Cerebellar nuclear complex (tissue), 1 donor: ENCODE measurements at places on chromosomes 3 and 15.

- DNase-seq: no peak
Observed at GRCh38 chr15:25088261-25088790, 133.5 kb downstream of the SNRPN start.

DNA sequence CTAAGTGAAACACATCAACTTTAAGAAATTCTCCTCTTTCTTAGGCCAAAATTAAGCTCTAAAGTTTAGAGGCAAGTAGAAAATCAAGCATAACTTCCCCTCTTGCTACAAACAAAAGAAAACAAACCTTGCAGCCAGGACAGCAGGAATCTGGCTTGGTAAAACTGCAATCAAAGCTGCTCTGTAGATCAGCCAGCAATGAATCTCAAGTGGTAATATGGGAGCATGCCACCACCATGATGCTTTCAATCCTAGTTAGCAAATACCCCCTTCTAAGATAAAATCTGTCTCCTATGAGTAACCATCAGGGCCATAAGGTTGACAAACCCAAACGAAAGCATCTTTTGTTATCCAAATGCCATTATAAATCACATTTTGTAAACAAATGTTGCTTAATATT, 208.3 kb upstream of the PLSCR5 start:
- no peak for DNase-seq

- no peak for DNase-seq
Observed at GRCh38 chr3:72177075-72178050, 392.4 kb upstream of the PROK2 start.

DNA sequence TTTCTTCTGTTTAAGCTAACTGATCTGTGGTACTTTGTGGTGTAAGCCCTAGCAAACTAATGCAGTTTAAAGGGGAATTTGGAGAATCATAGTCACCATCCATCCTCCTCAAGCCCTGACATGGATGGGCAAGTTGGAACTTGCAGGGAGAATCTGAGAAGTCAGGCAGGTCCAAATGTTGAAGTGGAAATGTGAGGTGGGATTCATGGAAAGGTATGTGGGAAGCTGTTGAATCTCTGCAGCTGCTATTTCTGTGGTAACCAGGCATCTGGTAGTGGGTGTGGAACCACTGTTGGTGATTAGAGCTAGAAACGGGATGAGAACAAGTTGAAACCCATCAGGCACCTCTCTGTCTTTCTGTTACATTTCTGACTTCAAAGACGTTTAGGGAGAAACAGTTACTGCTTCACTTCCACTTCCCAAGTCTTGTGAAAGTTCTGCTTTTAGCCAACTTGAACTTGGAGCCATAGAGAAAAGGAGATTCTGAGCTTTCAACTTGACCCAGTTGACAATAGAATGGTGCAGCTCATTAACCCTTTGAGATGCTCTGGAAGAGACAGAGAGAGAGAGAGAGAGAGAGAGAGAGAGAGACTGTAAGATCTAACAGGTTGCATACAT, 38.1 kb upstream of the NMNAT3 start:
- DNase-seq: no peak

DNA sequence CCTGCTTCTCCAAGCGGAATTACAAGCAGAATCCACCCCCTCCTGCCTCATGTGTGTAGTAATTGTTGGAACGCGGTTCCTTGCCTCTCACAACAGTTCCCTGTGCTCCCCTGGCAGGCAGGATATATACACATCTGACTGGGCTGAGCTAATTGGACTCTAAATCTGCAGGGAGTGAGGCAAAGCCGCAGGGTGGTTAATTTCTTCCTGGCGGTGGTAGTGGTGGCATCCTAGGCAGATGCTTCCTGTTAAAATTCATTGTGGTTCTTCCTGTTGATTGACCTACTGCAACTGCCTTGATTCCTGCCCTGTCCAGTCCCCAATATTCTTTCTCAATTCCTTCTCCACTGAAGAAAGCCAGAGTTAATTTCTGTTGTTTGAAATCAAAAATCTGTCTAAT, 202.9 kb upstream of the PROK2 start:
- DNase-seq: no peak

DNA sequence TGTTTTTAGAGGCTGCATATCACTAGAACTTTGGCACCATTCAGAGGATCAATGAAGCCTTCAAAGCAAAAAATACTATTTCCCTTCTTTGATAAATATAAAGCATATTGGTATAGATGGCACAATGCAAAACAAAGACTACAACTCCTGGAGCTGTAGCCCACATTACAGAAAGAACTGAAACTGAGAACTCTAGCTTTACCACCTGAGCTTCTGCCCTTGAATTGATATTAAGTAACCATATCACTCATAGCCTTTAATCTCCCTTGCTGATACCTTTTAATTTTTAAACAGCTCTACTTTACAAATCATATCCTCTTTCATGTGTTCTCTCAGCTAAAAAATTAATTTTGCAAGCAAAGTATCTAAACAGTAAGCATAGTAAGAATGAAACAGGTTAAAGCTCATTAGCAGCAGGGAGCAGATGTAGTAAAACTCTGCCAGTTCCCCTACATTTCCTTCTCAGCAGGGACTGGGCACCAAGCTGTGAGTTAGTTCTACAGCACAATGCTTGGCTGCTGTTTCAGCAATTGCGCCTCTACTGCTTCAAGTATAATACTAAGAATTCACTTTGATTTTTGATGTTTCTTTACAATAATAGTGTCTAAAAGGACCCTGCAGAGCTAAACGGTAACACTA, 97.9 kb upstream of the NANOGP8 start:
- DNase-seq: no peak

DNA sequence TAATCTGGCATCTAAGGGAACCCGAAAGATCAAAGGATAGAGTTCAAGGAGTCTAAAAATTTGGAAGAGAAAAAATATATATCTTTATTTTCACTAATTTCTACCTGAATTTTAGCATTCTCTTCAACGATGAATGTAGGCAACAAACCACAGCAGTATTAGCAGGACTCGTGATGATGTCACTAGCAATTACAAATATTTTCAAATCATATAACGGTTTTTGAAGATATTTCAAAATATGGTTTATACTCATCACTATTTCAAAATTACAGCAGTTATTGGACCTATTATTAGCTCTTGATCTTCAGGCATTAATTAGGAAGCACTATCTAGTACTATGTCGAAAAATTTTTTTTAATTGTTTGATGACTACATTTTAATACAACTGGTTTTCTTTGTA, 27.0 kb upstream of the ANKDD1A start:
- no peak for DNase-seq

DNA sequence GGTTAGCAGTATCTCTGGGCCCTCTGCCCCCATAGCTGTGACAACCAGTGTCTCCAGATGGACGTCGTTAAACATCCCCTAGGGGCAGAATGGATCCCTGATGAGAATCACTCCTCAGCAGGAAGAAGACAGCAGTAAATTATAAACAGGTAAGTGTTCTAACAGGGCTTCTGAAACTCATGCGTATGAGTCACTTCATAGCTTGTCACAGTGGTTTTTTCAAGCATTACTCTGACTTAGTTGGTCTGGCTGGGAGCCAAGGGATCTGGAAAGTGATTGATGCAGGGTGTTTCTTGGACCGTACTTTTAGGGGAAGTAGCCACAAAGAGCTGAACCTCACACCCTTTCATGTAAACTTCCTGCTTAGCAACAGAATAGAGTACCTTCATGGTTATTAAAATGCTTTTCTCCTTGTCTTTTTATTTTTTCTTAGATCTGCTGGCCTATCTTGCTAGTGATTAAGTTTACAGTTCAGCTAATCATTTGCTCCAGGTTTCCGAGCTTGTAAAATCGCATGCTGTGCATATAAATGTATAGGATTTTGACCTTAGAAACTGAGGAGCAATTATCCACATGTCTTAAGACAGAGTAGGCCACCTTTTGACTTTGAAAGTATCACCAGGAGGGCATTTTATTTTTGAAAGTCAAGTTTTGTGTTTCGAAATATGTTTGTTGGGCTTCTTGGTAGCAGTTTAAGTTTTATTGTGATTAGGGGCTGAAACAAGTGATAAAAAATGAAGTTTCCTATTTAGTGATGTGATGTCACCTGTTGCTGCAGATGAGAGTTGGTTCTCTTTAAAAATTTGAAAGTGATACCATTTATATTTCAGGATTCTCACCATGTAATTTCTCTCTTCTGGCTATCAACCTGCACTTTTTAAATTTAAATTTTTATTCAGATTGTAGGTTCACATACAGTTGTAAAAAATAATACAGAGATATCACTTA, 333.9 kb downstream of the PTPRG start:
- DNase-seq: no peak

- no peak for DNase-seq
Observed at GRCh38 chr3:190722181-190722905, 140.2 kb downstream of the GMNC start.

GRCh38 chr3:141561426-141562034, 74.7 kb downstream of the RASA2 start:
- no peak for DNase-seq

- no peak for DNase-seq
Observed at GRCh38 chr15:62244762-62245161, 79.7 kb upstream of the C2CD4B start.

GRCh38 chr3:140710711-140711389, 33.0 kb downstream of the TRIM42 start:
- DNase-seq: no peak

DNA sequence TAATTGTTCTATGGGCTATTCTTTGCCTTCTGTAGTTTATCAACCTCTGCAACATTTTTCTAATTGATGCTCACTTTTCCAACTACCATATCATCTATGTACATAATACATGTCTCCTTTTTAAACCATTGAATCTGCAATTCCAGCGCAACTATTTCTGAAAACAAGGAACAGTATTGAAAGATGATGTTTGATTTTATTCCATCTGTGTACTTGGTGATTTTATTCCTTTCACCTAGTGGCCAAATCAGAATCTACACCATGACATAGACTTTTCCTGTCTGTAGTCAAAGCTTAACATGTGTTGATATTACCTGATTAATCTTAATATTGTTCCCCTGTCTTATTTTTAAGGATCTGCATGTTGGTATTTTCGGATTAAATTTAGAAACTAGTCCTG, 13.0 kb downstream of the NKTR start:
- no peak for DNase-seq

DNA sequence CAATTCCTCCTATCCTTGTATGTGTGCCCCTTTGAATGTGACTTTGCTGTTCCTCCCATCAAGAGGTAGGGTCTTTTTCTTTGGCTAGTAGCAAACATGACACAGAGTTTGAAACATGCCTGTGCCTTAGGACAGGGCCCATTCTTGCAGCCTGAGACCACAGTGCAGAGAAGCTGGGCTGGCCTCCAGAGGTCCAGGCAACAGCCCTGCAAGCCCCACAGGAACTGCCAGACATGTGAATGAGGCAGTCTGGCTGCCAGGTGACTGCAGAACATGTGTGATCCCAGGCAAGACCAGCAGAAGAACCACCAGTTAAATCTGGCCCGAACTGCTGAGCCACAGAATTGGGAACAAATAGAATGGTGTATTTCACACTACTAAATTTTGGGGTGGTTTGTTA, 1.2 kb upstream of the HGD start:
- DNase-seq: no peak

DNA sequence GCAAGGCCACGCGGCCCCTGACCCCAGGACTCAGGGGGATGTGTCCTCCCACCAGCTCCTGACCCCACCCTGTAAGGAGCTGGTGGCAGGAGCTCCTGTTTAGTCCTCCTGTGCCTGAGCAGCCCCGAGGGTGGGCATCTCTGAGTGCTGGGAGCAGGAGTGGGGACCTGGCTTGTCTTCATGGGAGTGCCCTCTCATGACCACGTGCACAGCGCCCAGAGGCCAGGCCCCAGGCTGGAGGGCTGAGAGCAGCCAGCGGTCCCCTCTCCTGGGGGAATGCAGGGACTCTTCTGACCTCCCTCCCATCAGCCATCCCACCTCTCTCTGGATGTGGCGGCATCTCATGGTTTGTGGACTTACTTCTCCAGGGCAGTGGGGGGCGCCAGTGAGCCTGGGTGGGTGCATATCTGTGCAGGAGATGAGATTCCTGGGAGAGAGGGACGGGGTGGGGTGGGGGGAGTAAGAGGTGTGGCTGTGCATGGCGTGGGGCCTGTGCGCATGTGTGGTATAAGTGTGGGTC, 205.6 kb downstream of the TBC1D2B start:
- no peak for DNase-seq

DNA sequence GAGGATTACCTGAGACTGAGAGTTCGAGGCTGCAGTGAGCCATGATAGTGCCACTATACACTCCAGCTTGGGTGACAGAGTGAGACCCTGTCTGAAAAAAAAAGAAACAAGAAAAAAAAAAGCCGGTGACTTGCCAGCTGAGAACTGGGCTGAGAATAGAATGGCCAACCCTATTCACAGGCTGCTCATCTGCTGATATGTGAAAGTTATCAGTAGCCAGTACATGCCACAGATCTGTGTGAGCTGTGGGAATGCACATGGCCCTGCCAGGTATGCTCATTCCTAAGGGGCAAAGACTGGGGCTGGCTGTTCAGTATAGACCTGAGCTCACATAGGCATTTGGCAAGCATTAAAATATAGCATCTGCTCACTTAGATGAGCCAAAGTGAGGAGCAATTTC, 30.9 kb downstream of the IL20RB start:
- no peak for DNase-seq

- DNase-seq: peak; percentile 3
Observed at GRCh38 chr3:87350367-87351199, 74.2 kb upstream of the POU1F1 start.
